AG08395 (cell line): ENCODE measurements at places on chromosomes 7 and 10.

GRCh38 chr7:129882531-129882930, 70.2 kb downstream of the UBE2H start:
- peak; percentile 63 for DNase-seq

GRCh38 chr7:1740214-1740613, 70.1 kb downstream of the ELFN1 start:
- no peak for DNase-seq

DNA sequence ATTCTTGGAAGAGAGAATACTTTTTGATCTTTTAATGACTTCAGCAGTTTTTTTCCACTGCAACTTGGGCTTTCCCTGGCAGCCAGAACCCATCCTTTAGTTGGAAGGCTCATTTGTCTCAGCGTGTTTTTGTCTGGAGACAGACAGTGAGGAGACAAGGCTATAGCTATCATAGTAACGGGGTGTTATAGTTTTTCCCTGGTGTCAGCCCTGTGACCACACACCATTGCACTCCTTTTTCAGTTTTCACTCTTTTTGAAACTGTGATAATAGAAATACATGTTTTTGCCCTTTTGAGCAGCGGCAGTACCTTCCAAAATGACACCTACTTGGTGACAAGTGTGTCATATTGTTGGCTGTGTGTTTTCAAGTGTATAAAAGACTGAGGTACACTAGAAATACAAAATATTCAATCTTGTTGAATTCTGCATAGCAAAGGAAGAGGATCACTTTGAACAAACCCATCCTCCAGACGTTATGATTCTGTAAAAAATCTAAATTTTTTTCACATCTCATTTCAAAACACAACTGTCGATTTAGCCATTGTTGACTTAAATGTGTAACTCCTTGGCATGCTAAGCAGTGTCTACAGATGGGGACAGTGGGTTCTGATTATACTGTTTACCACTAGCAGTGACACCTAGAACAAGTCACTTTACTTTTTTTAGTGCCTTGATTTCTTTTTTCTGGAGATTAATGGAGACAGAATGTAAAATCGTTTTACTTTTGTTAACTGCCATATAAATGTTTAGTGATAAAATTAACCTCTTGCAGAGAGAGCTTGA, 130.1 kb downstream of the EXOC4 start:
- DNase-seq, result no peak

- peak; percentile 62 for DNase-seq
Measured at GRCh38 chr10:122149561-122150505, 121.3 kb upstream of the BTBD16 start.
